Cerebellar nuclear complex (tissue), 1 donor: ENCODE measurements at places on chromosomes 7 and 10.

DNA sequence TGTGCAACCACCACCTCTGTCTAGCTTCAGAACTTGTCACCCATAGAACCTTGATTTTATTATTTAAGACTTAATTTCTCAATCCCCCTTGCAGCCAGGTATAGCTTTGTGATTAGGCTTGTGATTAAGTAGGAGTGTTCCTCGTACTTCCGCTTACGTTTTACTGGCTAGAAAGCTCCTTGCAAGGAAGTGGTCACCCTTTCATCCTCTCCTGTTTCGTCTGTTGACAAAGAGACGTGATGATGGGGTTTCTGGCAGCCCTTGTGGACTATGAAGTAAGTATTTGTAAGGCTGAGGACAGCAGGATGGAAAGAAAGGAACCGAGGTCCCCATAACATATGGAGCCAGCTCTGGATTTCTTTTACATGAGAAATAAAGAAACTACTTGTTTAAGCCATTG, 86.5 kb upstream of the KDM7A start:
- no peak for DNase-seq

- DNase-seq = no peak
Measured at GRCh38 chr10:46050941-46051623, 5.0 kb upstream of the MSMB start.

DNA sequence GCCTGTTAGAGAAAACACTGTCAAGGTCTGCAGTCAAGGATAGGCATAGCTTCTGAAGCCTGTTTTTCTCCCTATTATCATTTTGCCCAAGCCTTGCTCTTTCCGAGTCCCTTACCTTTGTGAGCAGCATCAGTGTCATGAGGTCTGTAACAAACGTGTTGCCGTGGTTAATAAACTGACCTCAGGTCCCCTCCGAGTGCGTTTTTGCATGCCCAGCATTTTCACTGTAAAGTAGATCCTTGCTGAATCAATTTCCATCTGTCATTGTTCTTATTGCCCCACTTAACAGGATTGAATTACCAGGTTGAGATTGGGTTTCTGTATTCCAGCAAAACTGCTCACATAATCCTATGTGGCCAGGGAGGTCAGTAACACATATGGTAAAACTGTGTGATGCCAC, 110.3 kb downstream of the ZNF248 start:
- no peak for DNase-seq

DNA sequence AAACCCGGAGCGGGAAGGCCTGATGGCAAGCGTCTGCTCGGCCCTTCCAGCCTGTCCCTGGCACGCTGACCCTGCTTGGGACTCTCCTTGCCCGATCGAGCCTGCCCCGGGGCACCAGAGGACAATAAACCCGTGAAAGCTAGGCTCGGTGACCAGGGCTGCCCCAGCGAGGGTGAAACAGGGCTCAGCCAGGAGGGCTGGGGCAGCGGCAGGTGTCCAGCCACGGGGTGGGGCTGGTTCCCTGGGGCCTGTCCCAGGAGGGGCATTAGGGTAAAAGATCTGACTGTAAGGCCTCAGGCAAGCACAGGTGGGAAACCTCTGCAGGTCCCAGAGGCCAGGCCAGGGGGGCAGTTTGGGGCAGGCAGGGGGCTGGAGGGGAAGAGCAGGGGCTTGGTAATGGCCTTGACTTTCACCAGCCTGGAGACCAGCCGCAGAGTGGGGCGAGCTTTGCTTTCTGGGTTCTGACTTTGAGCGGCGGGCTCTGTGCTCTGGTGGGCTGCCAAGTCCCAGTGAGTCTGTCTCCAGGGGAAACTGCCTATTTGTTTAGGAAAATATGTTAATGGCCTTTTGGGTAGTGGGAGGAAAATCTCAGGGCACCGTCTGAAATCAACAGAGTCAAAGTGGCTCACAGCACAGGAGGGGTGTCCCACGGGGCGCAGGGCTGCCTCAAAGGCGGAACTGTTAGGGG, 68.2 kb upstream of the INPP5A start:
- DNase-seq = no peak

- no peak for DNase-seq
Measured at GRCh38 chr7:150514748-150515222, at the start of gene GIMAP7. GIMAP7 (plus strand) TSS chr7:150514872; CDS start chr7:150519975, 5,103 bp downstream.

GRCh38 chr7:78970440-78970916, 483.0 kb downstream of the MAGI2 start:
- no peak for DNase-seq

- no peak for DNase-seq
Measured at GRCh38 chr10:33349268-33349667, 14.8 kb upstream of the NRP1 start.

GRCh38 chr10:117138838-117139580, 939 bp upstream of the VAX1 start:
- no peak for DNase-seq

DNA sequence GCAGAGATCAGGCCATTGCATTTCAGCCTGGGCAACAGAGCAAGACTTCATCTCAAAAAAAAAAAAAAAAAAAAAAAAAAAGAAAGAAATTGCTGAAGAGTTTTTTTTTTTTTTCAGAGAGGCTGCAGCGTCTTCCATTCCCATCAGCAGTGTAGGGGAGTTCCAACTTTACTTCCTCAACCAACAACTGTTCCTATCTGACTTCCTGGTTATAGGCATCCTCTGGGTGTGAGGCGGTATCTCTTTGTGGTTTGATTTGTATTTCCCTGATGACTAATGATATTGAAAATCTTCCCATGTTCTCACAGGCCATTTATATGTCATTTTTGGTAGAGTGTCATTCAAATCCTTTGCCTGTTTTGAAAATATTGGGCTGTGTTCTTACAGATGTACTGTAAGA, 40.2 kb downstream of the PRTFDC1 start:
- no peak for DNase-seq

DNA sequence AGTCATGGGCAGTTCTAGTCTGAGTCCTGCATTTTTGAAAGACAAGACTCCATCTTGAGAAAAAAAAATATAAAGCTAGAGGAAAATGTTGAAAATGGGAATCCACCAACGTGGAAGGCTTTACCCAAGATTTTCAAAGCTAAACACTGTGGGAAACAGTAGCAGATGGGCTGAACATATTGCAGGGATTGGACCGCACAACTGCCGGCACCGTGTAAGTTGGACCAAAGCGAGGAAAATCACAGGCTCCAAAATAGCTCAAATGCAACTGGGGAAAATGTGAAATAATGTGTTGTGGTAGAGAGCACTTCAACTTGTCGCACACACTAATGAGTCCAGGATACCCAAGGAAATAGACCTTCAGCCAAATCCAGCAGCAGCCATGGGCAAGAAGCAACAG, 26.4 kb upstream of the ADRB1 start:
- no peak for DNase-seq

DNA sequence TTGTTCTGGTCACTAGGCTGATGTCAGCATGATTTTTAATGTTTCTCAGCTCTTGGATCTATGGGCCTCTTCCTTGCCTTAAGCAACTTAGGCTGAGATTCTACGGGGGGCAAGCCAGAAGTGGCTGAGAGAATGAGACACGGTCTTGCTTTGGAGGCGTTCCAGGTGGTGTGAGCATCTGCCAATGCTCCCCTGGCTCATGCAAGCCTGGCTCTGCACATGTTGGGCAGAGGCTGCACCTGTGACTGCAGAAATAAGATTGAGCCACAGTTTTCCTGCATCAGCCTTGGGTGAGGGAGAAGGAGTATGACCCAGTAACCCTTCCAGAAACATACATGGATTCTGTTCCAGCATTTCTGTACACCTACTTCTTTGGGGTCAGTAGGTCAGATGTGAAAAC, 41.9 kb downstream of the C10orf120 start:
- no peak for DNase-seq

- no peak for DNase-seq
Measured at GRCh38 chr7:84237533-84238173, 43.1 kb upstream of the SEMA3A start.

DNA sequence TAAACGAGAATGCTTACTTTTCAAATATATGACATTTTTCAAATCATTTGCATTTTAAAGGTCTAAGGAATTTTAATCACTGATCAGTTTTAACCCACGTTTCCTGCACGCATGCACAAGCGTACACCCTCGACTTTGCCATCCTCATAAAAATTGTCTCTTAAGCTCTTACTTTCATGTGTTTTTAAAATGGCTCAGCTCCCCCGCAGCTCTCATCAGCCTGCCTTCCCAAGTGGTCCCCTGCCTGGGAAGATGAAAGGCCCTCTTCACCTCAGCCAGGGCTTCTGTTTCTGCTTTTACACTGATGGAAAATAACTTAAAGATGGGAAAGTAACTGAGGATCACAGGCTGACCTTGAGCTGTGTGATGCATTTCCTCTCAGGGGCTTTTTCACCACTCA, 131.6 kb upstream of the LSM8 start:
- no peak for DNase-seq

DNA sequence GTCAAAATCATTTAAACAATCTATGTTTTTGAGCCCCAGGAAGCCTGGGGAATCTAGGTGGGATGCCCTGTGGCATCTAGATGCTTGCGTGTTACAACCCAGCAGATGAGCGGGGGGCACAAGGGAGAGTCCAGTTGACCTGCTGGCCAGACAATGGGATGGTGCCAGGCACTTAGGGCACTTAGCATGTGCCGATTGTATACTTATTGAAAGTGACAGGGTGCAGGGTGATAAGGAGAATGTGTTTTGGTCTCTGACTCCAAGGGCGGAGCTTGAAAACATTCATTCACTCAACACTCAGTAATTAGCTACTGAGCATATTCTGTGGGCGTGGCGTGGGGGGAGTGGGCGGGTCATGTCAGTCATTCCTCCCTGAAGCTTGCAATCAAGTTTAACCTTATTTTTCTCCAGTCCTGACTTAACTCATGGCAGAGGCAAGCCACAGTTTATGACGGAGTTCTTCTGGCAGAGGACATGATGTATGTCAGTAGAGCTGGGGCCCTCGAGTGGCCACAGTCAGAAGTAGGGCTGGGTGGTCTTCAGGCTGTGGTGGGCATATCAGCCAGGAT, 115.1 kb downstream of the PRKCQ start:
- no peak for DNase-seq

- no peak for DNase-seq
Measured at GRCh38 chr7:151658778-151659177, 139.1 kb upstream of the RHEB start.

- DNase-seq = no peak
Measured at GRCh38 chr7:28157076-28157745, 23.4 kb downstream of the JAZF1 start.

DNA sequence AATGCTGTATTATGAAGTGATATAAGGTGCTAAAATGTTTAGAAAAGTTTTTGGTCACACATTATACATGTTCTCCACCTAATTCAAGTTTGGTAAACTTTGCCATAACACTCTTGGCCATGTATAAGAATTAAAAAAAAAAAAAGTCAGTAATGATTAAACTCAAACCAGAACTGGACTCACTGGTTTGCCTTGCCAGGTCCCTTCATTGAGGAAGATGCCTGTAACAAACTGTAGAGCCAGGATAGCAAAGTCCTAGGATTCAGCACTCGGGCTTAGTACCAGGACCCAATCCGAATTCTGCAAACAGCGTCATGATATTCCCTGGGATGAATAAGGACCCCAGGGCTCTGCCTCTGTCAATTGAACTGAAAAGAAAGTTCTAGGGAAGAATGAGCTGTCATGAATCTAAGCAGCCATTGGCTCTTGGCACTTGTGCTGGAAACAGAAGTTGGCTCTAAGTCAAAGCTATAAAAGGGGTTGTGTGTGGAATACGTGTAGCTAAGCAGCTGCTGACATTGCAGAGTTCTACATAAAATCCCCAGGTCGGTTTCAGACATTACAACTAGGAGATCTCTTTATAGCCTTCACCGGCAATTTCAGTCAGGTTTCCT, 216.9 kb downstream of the C7orf25 start:
- DNase-seq = no peak

GRCh38 chr10:29837586-29837985, 202.8 kb upstream of the SVIL start:
- DNase-seq = no peak

DNA sequence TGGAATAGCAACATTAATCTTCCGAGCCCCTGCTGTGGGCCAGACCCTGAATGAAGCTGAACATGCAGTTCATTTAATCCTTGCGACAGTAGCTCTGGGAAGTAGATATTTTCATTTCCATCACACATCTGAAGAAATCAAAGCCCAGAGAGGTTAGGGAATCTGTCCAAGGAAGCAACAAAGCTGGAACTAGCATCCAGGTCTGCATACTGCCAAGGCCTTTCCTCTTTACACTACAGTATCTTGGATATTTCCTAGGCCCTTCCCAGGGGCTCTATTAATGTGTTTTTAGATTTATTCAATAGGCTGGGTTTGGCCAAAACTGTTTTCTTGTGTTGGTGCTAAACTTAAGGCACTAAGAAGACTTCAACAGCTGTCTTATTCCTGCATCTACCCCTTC, 48.1 kb downstream of the FAM13C start:
- DNase-seq = no peak

DNA sequence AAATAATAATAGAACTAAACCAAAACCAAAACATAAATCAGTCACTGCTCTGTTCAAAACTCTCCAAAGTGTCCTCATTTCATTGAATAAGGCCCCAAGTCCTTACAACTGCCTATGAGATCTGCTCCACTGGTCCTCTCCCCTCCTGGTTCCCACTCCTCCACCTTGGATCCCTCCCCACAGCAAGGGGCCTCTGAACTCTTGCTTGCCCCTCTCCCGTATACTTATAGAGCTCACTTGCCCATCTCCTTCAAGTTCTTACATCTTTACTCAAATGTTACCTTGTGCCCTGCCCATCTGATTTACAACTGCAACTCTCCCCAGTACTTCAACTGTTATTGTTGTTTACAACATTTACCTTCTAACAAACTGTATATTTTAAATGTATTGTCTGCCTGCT, 819 bp downstream of the POLD2 start:
- DNase-seq = no peak

- DNase-seq = no peak
Measured at GRCh38 chr10:87636313-87636915, 23.3 kb upstream of the PAPSS2 start.

DNA sequence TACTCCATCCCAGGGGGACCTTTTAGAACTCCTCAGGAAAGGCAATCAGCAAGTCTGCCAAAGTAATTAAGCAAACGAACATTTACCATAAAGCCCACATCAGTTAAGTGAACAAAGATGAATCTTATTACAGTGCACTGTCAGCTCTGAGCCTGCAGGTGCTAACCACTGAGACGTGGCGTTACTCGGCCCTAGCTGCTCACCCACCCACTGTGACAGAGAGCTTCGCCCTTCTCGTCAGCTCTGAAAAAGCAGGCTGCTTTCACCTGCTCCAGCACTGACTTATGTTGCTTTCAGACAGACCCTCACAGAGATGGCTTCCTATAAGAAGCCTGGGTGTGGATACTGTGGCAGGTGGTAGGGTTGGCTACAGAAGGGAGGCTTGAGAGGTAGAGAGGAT, 57.7 kb upstream of the KCNIP2 start:
- DNase-seq = no peak

- DNase-seq = no peak
Measured at GRCh38 chr10:101364721-101365120, 10.8 kb downstream of the BTRC start.

- DNase-seq = no peak
Measured at GRCh38 chr7:143443153-143443552, at the start of gene TAS2R60. TAS2R60 (plus strand) TSS chr7:143443453; CDS start chr7:143443453, 0 bp downstream.
